Effector CD8-positive, alpha-beta T cell (primary cell): ENCODE measurements at places on chromosomes 11 and 22.

DNA sequence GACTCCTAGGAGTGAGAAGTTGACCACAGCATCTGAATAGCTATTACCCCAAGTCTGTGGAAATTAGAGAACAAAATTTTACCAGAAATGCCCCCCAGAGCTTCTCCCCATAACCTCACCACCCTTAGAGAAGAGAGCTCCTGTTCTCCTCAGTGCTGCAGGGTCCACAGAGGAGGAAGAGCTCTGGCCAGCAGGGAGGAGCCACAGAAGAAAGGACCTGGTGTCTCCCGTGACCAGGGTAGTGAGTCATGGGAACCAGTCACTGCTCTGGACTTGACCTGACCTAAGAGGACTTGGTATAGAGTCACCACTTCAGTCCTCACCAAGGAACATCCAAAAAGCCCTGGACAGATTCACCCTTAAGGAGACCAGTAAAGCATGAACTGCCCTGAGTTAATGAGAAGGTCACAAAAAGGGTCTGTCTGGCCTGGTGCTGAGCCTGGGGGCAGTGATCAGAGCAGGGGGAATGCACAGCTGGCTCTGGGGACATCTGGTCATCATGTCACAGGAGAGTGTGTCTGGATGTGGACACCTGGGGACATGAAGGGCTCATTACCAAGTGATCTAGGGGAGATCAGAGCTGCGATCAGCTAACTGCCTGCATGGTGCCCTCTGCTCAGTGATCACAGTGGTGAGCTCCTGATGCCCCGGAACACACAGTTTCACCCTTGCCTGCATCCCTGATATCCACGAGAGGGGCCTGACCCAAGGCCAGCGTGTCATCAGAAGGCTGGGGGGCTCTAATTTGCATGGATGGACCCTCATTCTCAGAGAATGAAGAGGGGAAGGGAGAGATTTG is 103.3 kb upstream of the TOP3B start:
- no peak for DNase-seq

- DNase-seq = no peak
These were observed 205.0 kb downstream of the BUD13 start for GRCh38 chr11:116567721-116568242.

GRCh38 chr22:44692662-44693007 is 9.4 kb upstream of the PRR5 start:
- DNase-seq = no peak

- DNase-seq = no peak
These were observed 548 bp downstream of the FDXACB1 start for GRCh38 chr11:111878385-111878848.

DNA sequence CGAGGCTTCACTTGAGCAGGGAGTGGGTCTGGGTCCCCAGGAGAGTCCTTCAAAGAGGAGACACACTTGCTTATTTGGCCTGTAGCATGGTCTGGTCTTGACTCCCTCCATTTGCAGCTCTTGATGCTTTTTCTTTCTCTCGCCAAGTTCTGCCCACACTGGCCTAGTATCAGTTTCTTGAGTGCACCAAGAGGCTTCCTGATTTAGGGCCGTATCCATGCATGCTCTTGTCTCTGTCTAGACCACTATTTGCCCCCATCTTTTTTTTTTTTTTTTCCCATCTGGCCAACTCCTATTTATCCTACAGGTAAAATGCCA is 170.7 kb downstream of the GRIK4 start:
- DNase-seq = no peak

DNA sequence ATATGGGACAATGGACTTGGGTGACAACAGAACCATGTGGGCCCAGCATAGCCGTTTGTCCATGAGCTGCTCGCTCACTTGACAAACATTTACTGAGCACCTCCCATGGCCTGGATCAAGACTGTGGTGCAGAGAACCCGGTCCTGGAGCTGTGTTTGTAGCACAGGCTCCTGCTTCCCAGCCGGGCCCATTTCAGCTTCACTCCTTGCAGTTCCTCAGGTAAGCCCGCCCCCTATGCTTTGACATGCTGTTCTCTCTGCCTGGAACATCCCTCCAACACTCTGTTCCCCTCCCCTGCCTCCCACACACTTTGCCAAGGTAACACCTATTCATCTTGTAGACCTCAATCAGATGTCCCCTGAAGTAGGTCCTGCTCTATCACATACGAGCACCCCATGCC is 19.3 kb upstream of the IGSF22 start:
- no peak for DNase-seq

DNA sequence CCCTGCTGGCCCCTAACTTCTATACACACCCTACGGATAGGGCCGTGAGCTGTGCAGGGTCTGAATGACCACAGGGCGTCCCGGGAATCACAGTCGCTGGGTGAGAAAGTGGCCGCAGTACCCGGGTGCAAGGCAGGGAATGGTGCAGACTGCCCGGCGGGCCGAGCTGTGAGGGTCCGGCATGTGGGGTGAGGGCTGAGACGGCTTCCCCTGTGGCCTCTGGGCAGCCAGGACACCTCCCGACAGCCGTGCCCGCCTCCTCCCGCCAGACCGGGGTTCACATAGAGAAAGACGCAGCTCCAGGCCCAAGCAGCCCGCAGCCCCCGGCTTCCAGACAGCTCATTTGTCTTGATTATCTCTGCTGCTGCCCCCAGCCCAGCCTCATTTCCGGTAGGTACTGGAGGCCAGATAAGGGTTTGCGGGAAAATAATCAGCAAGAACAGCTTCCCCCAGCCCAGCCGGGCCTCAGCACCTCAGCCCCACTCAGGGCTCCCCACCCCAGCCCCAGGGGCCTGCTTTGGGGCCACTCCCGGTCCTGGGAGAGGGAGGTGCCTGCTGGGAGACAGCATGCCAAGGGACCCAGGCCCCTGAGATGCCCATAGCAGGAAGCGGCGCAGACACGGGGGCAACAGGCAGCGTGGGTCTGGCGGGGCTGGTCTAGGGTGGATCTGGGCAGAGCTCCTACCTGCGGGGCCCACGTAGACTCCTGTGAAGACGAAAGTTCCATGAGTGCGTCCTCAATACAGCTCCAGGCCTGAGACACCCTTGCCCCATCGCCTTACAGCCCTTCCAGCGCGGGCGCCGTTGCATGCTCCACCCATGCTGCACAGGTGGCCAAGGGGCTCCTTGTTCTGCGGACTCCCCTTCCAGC is 123.1 kb downstream of the BRD1 start:
- DNase-seq = no peak
